ENCODE measurements at places on chromosomes 16 and 17. TPM values are rescaled to one million over a fixed set of nuclear protein-coding genes. Genes with fewer than 3 reads are reported as not detected.

KRTAP9-4 gene
- total RNA-seq: not detected

CCL4 gene
- total RNA-seq: 65.8 TPM

PRR11 gene
- total RNA-seq: 103 TPM

CCL16 gene
- not detected for total RNA-seq
